C1 segment of cervical spinal cord (tissue), 14 donors: ENCODE measurements at places on chromosomes 2 and 18.
A peak's percentile ranks its signal among the peaks of the same experiment; 100 is the strongest.

- no peak for DNase-seq
These were observed 54.8 kb downstream of the RAPGEF4 start for GRCh38 chr2:172790404-172790803.

DNA sequence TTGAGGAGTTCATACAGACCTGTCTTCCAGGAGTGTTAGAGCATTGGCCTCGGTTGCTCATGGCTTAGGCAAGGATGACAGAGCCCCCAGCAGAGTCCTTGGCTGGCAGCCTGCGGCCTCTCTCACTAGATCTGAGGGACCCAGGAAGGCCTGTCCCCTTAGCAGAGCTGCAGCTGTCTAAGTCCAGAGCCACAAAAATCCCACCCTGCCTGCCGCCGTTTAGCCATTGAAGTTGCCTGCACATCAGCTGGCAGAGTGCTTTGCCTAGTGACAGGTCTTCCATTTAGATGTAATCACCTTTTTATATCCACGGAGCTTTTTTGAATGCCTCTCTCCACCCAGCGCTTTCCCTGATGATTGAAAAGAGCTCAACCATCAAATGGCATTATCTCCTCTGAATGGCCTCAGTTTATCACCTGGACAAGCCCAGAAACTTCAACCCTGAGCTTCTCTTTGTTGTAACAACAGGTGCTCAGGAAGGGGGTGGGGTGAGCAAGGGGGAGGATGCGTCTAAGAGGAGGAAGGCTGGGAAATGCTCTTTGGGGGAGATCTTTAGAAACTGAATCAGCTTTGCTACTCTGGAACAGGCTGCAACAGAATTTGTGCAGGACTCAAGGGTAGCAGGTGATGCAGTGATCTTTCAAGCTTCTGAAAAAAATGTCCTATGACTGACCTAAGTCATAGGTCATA is 71.9 kb downstream of the TNP1 start:
- DNase-seq: no peak

DNA sequence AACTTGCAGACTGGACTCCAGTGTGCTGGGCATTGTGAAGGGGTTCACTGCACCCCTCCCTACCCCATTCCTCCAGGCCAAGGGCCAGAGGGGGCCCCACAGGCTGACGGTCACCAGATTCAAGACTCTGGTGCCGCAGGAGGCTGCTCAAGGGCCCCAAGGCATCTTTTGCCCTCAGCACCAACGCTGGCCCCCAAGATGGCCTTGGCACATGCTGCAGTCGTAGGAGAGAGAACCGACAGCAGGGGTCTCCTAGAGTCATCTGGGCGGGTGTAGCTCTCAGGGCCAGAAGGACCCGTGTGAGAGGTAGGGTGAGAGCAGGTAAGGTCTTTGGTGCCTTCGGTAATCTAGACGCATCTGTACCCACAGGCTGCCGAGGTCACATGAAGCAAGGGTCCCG is 18.7 kb upstream of the ODC1 start:
- DNase-seq: no peak

DNA sequence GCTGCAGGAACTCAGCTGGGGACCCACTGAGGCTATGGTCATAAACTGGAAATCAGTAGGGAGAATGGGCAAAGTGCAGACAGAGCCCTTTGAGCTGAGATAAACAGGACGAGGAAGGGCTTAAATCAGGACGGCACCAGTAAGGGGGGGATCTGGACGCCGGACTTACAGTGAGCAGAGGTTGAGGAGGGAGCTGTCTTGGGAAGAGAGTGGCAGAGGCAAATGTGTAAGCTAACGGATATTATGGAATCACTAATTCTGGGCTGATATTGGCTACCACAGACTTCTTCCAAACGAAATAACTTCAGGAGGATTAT is 539 bp downstream of the CYP27A1 start:
- no peak for DNase-seq

- no peak for DNase-seq
These were observed 41.5 kb downstream of the PRELID3A start for GRCh38 chr18:12449051-12449785.

DNA sequence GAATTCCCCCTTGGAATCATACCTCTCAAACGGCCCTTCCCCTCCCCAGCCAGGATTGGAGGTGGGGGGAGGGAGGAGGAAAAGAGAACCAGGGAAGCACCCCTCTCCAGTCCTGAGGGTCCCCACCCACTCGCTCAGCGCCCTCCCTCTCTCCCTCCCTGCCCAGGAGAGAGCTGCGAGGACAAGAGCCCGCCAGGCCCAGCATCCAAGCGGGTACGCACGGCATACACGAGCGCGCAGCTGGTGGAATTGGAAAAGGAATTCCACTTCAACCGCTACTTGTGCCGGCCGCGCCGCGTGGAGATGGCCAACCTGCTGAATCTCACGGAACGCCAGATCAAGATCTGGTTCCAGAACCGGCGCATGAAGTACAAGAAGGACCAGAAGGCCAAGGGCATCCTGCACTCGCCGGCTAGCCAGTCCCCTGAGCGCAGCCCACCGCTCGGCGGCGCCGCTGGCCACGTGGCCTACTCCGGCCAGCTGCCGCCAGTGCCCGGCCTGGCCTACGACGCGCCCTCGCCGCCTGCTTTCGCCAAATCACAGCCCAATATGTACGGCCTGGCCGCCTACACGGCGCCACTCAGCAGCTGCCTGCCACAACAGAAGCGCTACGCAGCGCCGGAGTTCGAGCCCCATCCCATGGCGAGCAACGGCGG is 14.4 kb downstream of the HOXD3 start:
- no peak for DNase-seq

DNA sequence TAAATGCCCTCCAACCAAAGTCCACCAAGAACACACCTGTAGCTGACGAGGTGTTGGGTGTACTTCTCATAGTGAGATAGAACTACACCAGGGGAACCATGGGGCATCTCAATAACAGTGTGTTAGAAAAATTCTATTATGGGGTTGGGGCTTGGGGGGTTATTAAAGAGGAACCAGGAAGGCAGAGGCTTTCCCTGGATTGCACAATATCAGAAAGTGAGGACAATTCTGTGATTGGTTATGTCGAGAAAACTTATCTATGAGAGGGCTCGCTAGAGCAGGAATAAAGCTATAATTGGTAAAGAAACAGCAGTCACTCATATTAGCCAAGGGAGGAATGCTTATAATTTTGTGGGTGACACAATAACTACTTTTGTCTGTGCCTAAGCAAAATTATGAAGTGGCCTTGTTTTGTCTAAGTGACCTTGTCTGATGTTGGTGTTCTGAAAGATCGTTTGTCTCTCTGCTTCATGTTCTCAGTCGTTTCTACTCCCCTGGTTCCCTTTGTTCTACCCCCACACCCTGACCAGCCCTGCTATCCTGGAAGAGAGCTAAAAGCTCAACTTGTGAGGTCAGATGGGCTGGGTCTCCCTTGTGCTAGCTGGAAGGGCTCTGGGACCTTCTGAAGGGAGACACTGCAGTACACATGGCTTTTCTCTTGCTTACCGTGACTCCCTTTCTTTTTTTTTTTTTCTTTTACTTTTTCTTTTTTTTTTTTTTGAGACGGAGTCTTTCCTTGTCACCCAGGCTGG is 21.6 kb upstream of the INO80C start:
- no peak for DNase-seq

- no peak for DNase-seq
These were observed 7.4 kb downstream of the THNSL2 start for GRCh38 chr2:88177556-88177955.

- no peak for DNase-seq
These were observed 90.9 kb downstream of the ACVR1 start for GRCh38 chr2:157785200-157785599.

DNA sequence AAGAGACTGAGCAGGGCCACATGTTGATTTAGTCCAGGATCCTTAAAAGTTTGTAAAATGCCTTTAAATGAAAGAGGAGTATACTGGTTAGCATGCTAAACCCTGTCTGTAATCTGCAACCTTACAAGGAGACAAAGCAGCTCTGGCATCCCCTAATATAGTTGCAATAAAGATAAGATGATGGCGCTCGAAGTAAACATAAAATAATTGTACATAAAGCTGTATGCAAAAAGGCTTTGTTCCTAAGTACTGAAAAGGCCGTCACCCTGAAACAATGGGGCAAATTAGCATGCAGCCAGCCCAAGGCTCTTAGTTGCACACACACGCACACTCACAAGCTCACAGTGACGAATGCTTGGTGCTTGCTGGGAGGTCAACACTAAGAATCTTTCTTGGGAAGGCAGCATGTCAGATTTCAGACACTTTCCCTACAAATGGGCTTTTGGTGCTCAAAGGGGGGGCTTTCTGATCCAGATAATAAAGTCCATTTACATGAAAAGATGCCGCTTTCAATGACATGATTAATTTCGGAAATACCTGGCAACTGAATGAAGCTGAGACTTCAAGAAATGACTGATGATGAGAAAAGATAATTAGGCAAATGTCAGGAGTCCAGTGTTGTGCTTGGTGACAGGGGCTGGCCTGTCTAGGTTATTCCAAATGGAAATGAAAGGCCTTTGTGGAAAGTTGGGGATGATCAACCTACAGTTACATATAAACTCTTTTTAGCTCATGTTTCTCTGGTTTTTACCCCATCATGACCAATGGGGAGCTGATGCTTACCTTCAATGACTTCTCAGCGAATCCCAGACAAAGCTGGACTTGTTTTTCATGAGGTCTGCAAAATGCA is 370.3 kb downstream of the MEIS1 start:
- DNase-seq: no peak

DNA sequence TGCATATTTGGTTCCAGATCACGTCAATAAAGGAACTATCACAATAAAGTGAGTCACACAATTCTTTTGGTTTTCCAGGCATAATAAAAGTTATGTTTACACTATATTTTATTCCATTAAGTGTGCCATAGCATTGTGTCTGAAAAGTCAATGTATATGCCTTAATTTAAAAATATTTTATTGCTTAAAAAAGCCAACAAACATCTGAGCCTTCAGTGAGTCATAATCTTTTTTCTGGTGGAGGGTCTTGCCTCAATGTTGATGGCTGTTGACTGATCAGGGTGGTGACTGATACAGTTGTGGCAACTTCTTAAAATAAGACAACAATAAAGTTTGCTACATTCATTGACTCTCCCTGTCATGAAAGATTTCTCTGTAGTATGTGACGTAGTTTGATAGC is 254.3 kb upstream of the SPOPL start:
- DNase-seq: no peak

DNA sequence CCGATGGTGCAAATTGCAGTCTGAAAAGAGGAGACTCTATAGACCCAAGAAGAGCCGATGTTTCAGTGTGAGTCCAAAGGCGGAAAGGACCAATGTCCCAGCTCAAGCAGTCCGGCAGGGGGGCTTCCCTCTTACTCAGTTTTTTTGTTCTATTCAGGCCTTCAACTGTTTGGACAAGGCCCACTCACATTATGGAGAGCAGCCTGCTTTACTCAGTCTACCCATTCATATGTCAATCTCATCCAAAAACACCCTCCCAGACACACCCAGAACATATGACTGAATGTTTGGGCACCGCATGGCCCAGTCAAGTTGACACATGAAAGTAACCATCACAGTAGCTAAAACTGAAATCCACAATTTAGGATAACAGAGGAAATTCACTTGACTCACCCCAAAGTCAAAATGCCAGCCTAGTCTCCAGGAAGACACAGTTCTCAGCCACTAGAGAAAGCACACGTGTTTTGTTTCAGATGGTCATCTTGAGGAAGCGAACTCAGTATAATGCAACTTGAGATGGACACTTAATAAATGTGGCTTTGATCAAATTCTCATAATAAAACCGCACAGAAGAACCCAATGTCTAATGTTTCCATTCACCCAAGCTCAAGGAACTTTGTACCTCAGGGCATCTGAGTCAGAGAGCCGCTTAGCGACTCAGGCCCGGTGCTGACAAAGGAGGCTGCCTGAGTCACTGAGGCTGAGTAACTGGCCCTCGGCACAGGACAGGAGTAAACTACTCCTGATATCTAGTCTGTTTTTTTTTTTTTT is 2.4 kb downstream of the FHL2 start:
- no peak for DNase-seq

DNA sequence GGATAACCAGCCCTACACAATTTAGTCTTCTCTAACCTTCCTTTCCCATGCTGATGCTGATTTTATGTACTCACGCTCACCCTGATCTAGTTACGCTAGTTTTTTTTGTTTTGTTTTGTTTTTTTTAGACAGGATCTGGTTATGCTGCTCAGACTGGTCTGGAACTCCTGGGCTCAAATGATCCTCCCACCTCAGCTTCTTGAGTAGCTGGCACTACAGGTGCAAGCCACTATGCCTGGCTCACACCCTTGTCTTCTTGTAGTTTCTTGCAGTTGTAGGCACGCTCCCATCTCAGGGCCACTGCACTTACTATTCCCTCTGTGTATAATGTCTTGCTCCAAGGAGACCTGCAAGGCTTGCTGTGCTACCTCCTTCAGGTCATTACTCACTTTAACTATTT is 6.2 kb downstream of the PELI1 start:
- no peak for DNase-seq

DNA sequence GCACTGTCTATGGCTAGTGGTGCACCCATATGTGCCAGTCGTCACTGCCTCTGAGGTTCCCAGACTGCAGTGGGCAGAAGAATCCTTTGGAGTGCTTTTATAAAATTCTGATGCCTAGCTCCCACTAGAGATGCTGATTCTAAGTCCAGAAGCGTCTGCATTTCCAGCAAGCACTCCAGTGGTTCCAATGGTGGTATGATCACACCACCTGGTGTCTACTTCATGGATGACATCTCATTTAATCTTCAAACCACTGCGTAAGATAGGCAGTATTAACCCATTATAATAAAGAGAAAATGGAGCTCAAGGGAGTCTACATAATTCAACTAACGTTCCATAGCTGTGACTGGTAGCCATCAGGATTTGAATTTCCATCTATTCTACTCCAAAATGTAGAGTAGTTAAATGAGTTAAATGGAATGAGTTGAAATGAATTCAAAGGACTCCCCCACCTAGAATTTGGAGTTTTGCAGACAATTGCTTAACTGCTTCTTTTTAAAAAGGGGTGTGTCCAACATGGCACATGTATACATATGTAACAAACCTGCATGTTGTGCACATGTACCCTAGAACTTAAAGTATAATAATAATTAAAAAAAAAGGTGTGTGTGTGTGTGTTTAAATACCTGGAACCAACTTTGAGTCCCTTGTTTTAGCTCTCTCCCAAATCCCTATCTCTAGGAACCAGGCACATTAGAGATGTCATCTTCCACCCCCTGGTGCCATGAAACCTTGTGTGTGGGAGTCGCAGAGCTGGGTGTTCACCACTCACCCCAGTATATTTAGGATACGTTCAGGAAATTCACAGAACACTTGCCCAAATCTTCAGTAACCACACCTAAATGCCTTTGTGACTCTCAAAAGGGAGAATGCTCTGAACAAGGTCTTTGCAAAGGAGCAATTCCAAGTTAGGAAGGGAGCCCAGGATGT is 14.1 kb downstream of the LAMA3 start:
- no peak for DNase-seq

- no peak for DNase-seq
These were observed 876 bp upstream of the CYP27A1 start for GRCh38 chr2:218780851-218781690.

GRCh38 chr18:22594155-22594690 is 176.5 kb upstream of the CTAGE1 start:
- DNase-seq: no peak

DNA sequence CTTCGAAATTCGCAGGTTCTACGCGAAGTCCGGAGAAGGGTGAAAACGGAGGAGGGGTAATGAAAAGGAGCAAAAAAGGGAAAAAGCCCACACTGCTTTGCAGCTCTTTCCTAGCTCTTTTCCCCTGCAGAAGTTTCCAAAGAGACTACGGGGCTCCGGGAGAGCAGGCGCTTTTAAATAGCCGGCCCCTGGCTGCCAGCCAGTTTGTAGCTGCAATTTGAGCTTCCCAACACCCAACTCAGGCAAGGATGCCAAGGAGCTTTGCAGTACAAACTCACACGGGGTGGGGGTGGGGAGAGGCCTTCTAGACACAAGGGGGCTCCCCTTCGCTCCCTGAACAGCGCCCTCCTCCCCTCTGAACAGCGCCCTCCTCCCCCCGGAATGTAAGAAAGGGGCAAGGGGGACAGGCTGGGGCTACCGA is at the start of gene IGFBP5:
Gene IGFBP5 (minus strand): TSS at position 149 of the 421 bp plus-strand sequence. CDS start 774 bp downstream, outside the sequence.
- DNase-seq: peak; percentile 61
